ENCODE measurements at places on chromosomes 7 and 10.

GRCh38 chr10:66723608-66724400 lies 202.0 kb upstream of the LRRTM3 start:
- no peak for DNase-seq

DNA sequence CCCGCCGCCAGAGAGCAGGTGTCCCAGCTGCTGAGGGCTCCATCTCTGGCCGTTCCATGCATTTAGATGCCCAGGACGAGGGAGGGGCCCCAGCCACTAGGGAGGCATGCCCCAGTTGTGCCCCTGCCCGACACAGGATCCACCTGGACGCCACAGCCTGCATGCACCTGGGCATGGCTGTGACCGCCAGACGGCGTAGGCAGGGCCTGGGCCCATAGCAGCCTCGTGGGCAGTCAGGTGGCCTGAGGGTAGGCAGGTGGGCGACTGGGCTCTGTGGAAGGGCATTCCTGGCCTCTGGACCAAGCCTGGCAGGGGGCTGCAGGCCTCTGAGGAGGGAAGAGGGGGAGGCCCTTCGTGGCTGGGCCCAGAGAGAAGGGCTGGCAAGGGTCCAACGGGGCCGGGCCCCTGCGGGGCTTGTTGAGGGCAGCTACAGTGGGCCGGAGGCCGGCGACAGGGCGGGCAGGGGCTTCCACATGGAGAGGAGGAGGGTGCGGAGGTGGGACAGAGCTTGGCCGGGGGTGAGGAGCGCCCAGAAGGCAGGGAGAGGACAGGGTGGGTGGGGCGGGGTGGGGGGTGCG lies 76.0 kb upstream of the NKX6-2 start:
- no peak for DNase-seq

- no peak for DNase-seq
These were observed 123.3 kb upstream of the GHITM start for GRCh38 chr10:84015877-84016595.

GRCh38 chr10:126496771-126497545 lies 108.7 kb upstream of the ADAM12 start:
- no peak for DNase-seq

- peak; percentile 60 for DNase-seq
These were observed 121.9 kb downstream of the PTPRZ1 start for GRCh38 chr7:121994625-121995410.

DNA sequence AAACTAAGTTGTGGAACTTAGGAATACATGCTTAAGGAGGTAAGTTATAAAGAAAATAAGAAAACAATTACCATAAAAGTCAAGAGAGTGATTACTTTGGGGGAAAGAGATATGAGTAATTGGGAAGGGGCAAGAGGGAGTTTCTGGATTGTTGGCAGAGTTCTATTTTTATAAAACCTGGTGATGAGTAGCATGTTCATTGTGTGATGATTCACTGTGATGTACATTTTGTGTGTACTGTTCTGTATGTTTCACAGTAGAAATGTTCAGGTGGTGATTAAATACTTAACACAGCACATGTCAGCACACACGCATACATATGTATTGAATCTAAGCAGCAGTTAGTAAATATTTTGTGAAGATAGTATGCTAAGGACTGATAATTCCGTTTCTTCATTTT lies 9.7 kb upstream of the OIT3 start:
- DNase-seq: no peak

GRCh38 chr7:30027065-30027456 lies 559 bp upstream of the FKBP14 start:
- DNase-seq: peak; percentile 34

- DNase-seq: no peak
These were observed 68.5 kb downstream of the GLI3 start for GRCh38 chr7:42168512-42168911.

DNA sequence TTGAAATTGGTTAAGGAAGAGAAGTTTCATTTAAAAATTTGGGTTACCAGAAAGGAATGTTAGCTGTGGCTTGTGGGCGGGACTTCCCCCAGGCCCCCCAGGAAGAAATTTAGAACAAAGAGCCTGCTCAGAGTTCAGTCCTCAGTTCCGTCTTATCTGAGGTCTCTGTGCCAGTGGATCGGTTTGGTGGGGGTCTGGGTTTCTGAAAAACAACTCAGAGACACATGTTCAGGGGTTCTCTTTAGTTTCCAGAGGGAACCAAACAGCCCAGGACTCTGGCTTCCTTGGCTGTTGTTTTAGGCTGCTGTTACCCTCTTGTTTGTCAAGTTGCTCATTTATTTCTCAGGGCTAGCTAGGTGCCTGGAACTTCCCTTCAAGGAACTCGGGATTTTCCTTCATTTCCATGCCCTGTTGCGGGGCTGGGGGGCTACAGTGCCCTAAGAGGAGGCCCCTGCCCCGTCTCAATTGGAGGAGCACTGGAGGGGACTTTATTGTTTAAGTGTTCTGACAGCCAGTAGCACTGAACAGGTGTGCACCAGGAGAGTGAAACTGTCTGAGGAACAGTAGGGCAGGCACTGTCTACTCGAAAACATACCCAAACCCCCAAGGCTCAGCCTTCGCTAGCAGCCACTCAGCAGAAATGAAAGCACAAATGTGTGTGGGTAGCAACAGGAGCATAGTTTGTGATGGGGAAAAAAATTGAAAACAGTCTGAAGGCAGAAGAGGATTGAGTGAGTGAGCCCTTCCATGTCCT lies 59.9 kb downstream of the ALOX5 start:
- DNase-seq: no peak

DNA sequence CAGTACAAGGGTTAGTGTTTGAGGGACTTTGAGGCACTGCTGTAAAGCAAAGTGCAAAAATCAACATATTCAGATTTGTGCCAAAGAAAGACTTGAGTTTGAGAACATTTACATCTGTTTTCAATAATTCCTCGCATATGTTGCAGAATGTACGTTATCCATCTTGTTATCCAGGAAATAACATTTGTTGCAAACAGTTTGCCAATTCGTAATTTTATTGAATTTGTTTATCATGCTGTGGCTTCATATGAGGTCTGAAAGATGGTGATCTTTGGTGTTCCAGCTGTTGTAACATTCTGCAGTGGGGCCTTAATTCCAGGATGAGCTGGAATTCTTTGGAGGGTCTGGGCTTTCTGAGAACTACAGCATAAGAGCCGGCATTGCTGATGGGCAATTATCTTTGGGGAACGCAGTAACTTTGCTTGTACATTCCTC lies 396.2 kb downstream of the LRMDA start:
- no peak for DNase-seq

GRCh38 chr10:127347202-127347959 lies 151.0 kb upstream of the INSYN2A start:
- no peak for DNase-seq

- DNase-seq: no peak
These were observed 22.5 kb downstream of the ARL4A start for GRCh38 chr7:12709726-12710502.

DNA sequence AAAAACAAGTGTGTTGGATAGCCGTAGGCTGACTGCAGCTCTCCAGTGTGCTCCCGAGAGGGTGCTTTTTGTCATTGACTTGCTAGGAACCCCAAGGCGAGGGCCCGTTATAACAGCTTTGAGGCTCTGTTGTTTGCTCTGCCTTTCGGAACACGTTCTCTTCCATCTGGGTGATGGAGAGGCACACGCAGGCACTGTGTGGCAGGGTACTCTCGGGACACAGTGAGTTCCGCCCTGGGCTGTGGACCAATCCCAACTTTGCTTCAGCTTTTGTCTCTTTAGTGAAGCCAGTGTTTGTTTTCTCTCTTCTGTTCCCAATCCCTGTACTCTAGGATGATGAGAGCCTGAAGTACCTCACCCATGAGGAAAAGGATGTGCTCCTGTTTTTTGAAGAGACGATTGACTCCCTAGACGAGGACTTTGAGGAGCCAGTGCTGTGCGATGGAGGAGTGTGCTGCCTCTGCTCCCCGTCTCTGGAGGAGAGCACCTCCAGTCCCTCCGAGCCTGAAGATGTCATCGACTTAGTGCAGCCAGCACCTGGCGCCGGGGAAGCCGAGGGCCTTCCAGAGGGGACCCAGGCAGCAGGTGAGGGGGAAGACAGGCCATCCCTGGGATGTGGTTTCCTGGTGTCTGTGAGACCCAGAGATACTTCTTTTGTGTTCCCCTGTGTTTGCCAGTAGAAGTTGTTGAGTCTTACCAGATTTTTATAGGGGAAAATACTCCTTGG lies 43.2 kb downstream of the PROSER2 start:
- no peak for DNase-seq

GRCh38 chr10:92131275-92131820 lies 159.5 kb downstream of the CPEB3 start:
- no peak for DNase-seq

DNA sequence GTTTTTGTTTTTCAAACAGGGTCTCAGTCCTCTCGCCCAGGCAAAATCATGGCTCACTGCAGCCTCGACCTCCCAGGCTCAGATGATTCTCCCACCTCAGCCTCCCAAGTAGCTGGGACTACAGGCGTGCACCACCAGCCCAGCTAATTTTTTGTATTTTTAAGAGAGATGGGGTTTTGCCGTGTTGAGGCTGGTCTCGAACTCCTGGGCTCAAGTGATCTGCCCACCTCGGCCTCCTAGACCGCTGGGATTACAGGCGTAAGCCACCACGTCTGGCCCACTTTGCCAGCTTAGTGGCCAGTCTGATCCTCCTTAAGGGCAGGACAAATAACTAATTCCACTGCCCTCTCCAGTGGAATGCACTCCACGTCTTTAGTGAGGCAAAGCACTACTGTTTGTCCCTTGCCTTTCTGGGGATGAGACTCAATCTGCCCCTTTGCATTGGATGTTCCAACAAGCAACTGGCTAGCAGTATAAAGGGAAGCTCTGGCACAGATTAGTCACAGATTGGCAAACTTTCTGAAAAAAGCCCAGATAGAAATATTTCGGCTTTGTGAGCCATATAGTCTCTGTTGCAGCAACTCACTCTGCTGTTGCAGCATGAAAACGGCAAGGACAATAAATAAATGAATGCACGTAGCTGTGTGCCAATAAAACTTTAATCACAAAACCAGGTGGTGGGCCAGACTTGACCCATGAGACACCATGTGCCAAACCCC lies 143.8 kb upstream of the RHEB start:
- DNase-seq: no peak

- no peak for DNase-seq
These were observed 7.3 kb downstream of the TFPI2 start for GRCh38 chr7:93883078-93883916.

GRCh38 chr10:84196941-84197340 lies 2.6 kb downstream of the CDHR1 start:
- DNase-seq: no peak

DNA sequence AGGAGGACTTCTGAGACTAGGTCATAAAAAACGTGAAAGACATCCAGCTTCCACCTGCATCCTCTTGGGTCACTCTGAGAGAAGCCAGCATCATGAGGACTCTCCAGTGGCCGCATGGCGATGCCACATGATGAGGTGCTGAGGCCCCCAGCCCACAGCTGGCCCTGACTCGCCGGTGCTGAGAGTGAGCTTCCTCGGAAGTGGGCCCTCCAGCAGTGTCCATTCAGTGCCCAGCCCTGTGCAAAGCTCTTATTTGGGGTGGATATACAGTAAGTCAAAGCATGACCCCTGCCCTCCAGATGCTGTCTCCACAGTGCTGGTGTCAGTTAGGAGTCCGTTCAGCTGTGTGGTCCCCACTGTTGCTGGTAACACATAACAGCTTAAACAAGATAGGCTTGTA lies 93.6 kb upstream of the CHST15 start:
- no peak for DNase-seq

DNA sequence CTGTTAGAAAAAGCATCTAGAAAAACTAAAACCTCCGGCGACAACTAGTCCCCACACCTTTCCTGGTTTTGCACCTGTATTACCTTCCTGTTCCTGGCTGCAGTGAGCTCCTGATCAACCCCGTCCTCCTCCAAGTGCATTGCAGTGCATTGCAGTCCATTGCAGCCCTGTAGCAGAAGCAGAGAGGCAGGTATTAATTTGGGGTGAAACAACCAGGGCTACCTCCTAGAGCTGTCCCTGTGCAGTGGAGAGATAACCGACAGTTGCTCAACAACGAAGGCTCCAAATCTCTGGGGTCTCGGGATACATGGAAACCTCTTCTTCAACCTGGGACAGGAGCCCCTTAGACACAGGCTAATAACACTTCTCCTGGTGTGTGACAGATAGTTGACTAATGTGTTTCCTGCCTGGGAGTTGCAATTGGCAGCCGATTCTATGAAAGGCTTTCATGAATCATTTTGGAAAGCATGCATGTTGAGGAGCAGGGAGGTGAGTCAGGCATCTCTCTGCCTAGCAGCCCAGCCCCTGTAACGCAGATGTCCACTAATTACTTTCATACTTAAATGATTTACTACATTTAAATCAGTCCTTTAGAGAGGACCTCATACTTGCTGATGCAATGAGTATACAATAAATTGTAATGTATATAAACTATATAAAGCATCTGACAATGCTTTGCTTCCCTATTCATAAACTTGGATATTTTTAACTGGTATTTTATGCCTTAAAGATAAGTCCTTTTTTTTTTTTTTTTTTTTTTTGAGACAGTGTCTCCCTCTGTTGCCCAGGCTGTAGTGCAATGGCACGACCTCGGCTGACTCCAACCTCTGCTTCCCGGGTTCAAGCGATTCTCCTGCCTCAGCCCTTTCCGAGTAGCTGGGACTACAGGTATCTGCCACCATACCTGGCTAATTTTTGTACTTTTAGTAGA lies 59.0 kb downstream of the PRR15 start:
- no peak for DNase-seq

DNA sequence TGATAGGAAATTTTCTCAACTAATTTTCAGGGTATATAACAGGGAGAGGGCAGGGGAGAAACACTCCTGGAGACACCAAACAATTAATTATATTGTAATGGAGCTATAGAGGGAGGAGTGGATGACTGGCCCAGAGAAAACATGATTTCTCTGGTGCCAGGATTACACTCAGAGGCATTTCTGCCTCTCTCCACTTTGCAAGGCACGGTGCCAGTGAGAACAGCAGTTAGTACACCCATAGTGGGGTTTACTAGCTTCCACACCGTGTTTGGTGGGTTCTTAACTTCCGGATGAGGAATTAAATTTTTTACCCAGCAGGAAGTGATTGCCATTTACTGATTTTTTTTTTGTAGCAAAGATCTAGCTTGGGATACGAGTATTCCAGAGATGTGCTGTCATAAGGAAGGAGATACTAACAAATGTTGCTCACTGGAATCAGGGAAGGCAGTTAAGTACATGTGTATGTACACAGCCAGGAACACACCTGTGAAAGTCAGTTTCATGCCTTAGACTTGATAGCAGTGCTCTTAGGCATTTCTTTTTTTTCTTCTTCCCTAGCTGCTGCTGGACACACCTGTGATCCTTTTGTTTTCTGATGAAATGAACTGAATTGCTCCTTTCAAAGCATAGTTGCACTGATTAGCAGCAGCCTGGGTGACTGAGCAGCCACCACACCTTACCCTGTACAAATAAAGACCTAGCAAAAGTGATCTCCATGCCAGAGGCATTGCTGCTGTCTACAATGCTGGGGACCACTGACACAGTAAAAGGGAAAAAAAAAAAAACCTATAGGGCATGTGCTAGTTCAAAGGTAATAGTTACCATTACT lies 58.1 kb downstream of the POLL start:
- DNase-seq: no peak

GRCh38 chr7:75711656-75712514 lies 26.9 kb downstream of the HIP1 start:
- no peak for DNase-seq

DNA sequence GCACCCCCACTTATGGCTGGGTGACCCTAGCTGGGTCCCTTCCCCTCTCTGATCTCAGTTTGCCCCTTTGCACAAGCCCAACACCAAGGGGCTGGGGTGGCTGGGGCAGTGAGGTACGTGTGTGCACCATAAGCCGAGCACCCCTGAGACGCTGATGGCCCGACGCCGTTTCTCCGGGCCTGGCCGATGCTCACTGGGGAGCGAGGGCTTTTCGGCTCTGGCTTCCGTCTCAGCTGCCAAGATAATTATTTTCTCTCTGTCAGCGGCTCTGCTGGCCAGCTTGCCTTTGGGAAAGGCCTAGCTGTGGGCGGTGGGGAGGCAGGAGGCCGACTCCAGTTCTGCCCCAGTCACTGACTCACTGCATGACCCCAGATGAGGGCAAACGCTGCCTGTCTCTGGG lies 91.0 kb downstream of the ZMIZ1 start:
- DNase-seq: peak; percentile 38
